ENCODE measurements at places on chromosomes 3 and 15.

GRCh38 chr3:184656829-184657681 is 54.8 kb downstream of the MAGEF1 start:
- DNase-seq: no peak

DNA sequence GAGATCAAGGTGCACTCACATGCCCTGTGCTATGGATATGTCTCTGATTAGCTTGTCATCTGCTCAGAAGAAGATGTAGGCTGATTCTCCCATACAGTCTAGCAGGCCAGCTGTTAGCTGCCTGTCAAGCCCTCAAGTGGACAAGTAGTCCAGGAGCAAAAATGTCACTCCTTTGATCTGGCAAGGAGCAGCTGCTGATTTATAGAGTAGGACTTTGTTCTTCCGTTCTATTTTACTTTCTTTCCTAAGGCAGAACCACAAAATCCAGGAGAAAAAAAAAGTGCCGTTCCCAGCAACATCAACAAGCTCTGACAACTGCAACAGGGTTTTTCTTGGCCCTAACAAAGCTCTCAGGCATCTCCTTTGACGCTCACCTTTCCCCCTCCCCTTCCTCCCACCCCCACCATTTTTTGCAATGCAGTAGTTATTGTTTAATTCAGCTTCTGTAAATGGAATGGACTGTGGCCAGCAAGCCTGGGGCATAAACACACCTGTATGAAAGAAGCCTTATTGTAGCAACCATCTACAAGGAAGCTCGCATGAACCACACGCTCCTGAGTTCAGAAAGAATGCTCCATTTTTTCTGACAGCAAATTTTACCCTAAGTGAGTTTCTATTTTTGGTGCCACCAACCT is 196.3 kb downstream of the MEIS2 start:
- DNase-seq: no peak

GRCh38 chr15:96261575-96262034 is 68.9 kb upstream of the NR2F2 start:
- DNase-seq: no peak

- DNase-seq: peak; percentile 40
Measured at GRCh38 chr3:143775459-143775858, 72.8 kb downstream of the SLC9A9 start.

GRCh38 chr3:110311541-110311940 is 760.1 kb upstream of the NECTIN3 start:
- DNase-seq: no peak

DNA sequence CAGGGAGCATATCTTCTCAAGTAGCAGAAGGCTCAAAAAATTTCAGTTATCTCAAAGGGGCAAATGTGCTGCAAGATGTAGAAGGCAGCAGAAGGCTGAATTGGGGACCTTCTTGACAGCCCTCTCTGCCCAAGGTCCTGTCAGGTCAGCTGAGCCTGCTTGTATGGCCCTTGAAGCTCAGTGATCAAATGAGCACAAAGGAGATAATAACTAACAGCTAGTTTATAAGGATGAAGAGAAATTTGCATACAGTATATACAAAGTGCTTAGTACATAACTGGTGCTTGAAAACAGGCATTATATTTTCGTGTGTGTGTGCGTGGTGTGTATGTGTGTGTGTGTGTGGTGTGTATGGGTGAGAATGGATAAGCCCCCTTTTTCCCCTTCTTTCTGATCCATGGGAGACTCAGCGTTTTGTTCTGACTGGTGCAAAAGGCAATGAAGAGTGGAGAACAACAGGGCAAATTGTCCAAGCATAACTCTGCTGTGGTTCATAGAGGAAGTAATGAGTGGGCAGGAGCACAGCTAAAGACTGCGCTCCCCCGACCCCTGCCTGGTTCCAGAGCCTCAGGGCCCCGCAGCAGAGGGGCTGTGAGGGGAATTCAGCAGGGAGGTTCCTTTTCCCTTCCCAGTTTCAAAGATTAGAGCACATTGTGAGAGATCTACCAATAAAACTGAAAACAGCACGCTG is 356.8 kb upstream of the NR2F2 start:
- DNase-seq: no peak

DNA sequence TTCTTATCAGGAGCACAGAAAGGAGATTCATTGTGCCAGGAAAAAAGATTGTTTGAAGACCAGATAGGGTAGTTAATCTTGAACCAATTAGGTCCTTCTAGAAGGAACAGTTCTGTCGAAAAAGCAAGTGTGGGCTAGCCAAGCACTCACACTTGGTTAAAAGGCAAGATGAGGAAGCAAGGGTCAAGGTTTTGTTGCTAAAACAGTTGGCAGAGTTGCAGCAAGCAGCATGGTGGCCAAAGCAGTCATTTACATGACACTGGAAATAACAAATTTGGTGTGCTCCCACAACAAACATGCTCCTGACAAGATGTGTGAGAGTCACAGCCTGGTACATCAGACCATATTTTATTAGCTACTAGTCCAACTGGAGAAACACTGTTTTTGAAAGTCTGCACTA is 228.0 kb upstream of the CFAP20DC start:
- DNase-seq: no peak

DNA sequence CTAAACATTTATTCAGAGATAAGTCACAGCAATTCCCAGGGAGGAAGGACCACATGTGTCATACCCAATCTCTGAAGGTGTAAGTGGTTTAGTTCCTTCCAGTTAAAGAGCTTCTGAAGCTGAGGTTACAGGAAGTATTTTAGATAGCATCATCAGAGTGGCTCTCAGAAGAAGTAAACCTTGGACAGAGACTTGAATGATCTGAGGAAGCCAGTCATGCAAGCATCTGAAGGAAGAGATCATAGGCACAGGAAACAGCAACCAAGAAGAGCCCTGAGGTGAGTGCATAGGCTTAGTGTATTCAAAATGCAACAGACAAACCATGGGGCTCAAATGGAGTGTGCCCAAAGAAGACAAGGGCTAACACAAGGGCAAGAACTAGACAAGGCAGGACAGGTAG is 210.3 kb downstream of the ULK4 start:
- DNase-seq: no peak

DNA sequence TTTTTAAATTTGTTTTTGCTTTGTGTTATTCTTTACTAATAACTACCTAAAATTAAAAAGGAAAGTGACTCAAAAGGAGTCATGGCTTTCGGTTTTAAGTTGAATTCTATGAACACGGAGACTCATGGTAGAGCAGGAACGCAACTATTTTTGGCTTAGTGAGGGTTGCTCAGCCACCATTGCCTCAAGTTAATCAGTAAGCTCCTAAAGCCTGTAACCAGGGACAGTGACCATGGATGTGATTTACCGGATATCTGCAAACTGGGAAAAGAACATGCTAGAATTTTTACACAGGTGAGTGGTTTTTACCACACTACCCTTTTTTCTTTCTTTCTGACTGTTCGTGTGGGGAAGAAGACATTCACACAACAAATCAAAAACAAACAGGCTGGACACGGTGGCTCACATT is 11.8 kb downstream of the SLC12A8 start:
- DNase-seq: no peak

DNA sequence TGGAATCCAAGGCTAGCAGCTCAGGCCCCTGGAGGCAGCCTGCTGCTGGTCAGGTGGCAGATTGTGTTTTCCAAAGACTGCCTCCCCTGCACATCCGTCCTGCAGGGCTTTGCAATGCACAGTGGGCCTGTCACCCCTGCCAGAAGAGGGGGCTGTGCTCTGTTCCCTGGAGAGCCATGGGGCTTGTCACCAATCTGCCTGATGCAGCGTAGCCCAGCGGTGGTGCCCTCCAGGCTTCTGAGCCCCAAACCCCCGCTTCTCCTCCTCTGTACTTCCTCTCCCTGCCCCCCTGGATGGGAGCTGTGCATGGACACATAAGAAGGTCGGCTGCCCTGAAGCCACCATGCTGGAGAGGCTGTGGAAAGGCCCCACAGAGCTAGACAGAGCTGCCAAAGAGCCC is 10.0 kb upstream of the PLXNA1 start:
- DNase-seq: no peak

DNA sequence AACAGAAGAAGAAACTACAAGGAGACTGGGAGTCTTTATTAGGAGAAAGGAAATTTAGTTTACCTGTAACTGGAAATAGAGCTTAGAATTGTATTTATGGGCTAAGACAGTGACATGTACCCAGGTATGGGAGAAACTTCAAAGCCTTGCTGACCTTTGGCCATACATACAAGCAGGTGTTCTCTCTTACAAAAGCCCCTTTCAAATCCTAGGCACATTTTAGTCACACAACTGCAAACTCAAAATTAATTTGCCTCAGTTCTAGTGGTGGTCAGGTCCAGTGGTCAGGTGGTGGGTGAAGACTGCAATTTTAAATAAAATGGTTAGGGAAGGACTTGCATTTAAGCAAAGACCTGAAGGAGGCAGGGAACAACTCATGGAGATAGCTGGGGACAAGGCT is 30.4 kb downstream of the GATM start:
- DNase-seq: no peak

DNA sequence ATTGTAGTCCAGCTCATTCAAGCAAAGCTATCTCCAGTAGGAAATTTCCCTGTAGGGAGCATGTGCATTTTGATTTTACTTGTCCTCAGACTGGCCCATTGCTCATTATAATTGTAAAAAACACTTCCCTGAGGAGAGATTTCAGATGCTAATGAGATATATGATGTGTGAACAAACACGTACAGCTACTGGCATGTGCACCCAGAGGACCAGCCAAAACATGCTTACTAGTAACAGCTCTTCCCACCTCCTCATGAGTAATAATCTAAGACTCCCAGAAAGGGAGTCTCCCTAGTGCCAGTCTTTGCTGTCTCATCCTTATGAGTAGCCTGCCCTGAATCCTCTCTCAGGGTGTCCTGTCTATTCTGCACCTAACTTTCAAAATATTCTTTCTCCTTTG is 43.4 kb downstream of the FBXO22 start:
- DNase-seq: no peak

- DNase-seq: no peak
Measured at GRCh38 chr3:105162448-105162847, 204.3 kb upstream of the ALCAM start.

DNA sequence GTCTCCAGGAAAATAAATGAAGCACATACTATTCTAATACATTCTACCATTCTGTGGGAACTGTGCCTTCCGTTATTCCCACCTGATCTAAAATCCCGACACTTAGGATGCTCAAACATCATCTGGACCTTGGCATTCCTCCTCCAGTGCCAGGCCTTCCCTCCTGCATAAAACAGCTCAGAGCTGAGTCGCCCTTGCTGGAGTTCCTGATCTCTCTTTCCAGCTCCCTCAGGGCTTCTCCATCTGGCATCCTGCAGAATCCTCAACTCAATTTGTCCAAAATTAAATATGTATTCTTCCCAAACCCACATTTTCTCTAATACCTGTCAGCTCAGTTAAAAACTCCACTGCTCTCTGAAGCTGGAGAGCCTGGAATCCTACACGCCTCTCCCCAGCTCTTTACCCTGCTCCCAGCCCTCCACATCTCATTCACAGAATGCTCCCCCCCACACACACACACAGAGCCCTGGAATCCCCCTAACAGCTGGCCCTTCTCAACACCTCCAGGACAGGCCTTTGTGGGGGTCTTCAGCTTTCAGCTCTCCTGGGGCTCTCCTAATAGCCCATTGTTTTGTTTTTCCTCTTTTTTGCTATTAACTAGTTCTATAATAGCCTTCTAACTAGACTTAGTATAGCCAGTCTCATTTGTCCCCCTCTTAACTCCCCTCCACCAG is 78.5 kb downstream of the HMG20A start:
- DNase-seq: no peak

GRCh38 chr3:6326771-6327170 is 534.1 kb upstream of the GRM7 start:
- no peak for DNase-seq

GRCh38 chr3:89245612-89246011 is 138.2 kb downstream of the EPHA3 start:
- DNase-seq: no peak

DNA sequence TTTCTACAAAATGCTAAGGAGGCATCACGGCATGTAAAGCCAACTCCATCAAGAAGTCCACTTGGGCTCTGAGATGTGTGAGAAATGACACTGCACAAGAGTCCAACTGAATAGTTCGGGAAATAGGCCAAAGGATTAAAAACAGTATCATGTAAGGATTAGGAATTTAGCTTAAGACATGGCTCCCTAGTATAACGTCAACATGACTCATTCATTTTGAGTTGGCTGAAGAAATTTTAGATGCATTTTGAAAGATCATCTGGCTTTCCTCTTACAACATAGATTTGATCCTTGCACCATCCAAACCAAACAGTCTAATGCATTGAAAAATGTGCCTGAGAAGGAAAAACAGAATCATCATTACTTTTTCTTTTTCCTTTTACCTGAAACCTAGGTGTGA is 109.3 kb upstream of the MME start:
- DNase-seq: no peak

DNA sequence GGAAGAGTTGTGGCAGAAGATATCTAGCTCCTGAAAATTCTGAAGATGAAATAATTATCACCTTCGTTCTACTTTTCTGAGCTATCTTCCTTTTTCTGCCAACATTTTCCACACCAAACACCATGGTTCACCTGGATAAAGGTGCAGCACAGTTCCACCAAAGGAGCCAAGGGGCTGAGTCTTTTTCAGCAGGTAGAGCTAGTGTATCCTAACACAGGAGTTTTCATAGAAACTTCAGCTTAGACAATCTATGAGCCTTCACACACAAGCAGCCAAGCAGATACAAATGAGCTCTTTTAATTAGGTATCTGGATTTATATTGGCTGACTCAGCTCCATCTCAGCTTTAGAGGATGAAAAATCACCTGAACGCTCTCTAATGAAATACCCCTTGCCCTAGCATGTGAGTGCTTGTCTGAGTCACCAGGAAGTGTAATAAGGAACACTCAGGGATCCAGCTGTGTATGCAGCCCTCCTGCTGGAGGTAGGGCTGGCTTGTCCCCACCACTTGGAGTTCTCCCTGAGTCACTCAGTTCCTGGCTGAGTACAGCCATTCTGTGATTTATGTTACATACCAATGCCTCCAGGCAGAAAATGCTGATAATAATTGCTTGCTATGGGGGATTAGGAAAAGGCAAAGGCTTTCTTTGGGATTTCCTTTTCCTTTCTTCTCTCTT is 385.7 kb downstream of the LSAMP start:
- no peak for DNase-seq

DNA sequence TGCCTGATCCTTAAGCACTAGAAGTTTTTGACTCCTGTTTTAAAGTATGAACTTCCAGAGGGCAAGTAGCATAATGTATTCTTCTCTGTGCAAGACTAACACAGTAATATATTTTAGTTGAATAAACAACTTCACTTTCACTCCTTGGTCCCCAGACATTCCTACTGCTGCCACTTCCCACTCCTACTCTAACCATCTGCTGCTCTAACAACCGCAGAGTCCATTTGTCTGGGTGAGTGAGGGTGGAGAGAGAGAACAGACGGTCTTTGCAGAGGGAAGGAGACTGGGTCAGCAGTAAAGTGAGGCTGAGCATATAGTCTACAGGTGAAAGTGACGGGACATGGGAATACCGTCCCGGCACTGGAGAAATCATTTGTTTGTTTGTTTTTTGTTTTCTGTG is 301.0 kb upstream of the SLCO3A1 start:
- DNase-seq: no peak

DNA sequence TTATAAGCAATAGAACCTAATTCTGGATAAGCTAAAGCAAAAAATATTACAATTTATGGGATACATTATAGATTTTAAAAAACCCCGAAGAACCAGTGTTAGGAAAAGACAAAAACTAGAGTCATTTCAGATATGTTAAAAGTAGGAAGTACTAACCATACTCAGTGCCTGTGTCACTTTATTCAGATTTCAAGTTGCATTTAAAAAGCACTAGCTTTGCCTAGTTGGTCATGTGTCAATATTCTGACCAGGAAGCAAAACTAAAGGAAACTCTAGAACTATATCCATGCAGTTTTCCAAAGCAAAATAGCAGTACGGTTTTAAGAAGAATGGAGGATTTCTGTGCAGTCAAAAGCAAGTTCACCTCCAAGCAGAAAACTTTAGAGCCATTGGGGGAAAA is 88.4 kb downstream of the RAP2B start:
- no peak for DNase-seq

- no peak for DNase-seq
Measured at GRCh38 chr3:141302364-141303141, 65.8 kb upstream of the ZBTB38 start.

Measured in NCI-H2029 (cell line).